ENCODE measurements at places on chromosomes 7 and 10.

GRCh38 chr10:1957057-1957456 is 219.7 kb upstream of the ADARB2 start:
- DNase-seq, result no peak

- DNase-seq, result no peak
These were observed 94.4 kb upstream of the SEMA3C start for GRCh38 chr7:81013083-81013817.

- DNase-seq, result no peak
These were observed 302.9 kb downstream of the WDR37 start for GRCh38 chr10:1358860-1359625.

- DNase-seq, result no peak
These were observed 250.3 kb downstream of the SNX13 start for GRCh38 chr7:17690030-17690429.

GRCh38 chr7:19107356-19108146 is 9.9 kb downstream of the TWIST1 start:
- DNase-seq, result no peak

- DNase-seq, result no peak
These were observed 13.5 kb downstream of the ATP5MK start for GRCh38 chr10:103382769-103383168.

DNA sequence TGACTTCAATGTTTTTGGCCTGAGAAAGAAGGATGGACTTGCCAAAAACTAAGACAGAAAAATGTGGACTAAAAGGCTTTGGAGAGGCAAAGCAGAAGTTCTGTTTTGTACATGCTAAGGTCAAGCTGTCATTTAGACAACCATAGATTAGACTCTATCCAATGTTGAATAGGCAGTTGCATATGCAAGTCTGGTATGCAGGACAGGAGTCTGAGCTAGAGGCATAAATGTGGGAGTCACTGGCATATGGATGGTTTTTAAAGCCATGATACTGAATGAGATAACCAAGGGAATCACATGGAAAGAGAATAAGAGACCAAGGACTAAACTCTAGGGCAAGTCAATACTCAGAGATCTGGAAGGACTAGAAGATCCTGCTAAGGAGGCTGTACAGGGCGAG is 164.1 kb downstream of the LSM5 start:
- no peak for DNase-seq

GRCh38 chr10:75508239-75508813 is 76.9 kb downstream of the LRMDA start:
- DNase-seq, result no peak

DNA sequence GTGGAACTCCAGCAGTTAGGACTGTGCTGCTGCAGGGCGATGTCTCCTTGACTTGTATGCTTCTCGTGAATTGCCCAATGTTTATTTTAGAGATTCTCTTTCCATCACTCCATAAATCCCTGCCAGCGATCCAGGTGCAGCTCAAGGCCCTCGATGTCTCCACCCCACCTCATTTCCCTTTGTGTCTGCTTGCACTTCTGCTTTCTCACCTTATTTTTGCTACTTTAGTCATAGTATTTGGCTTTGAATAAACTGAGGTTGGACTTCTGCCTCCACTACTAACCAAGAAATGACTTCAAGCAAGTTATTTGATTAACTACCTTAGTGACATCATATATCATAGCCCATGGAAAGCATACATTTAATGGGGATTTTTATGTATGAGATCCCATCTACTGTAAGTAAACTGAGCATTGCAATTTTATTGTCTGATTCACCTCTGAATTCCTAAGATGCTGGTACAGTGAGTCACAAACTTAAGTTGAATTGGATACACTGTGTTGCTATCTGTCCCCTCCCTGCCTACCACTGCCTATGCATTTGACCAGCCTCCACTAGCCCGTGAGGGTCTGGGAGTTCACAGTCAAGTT is 255.8 kb downstream of the ABCA13 start:
- DNase-seq, result no peak

GRCh38 chr10:114523876-114524275 is 119.6 kb upstream of the AFAP1L2 start:
- no peak for DNase-seq

GRCh38 chr10:118629211-118629610 is 33.8 kb upstream of the PRLHR start:
- DNase-seq, result no peak

DNA sequence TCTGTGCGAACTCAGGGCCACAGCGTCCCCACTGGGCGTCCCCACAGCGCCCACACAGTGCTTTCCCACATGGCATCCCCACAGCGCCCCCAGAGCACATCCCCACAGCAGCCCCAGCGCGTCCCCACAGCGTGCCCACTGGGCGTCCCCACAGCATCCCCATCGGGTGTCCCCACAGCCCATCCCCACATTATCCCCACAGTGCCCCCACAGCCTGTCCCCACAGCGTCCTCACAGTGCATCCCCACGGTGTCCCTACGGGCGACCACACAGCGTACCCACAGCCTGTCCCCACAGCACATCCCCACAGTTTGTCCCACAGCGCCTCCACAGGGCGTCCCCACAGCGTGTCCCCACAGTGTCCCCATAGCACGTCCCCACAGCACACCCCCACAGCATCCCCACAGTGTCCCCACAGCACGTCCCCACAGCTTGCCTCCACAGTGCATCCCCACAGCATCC is 131.6 kb downstream of the ACTR3B start:
- DNase-seq, result no peak

DNA sequence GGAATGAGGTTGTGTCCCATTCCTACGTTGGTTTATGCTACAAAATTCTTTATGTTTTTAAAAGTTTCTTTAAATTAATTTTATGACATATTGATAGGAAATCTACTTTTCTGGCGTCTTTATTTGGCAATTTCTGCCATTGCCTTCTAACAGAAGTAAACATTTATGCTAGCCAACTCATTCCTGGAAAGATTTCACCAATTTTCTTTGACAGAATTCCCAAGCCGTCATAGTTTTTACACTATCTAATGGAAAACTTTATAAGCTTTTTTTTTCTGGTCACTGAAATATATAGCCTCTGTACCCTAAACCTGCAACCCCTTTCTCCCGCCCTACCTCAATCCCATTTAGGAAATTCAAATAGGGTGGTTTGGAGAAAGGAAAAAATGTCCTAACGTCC is 6.1 kb upstream of the TCAF1 start:
- DNase-seq, result no peak

GRCh38 chr7:70647801-70648498 is 484.0 kb upstream of the GALNT17 start:
- peak; percentile 44 for DNase-seq

GRCh38 chr7:128014811-128015210 is 16.4 kb downstream of the LRRC4 start:
- DNase-seq, result no peak

- no peak for DNase-seq
These were observed 57.5 kb downstream of the HDAC9 start for GRCh38 chr7:18552943-18553604.

- no peak for DNase-seq
These were observed 549.0 kb upstream of the LRRN3 start for GRCh38 chr7:110541962-110542361.
